Heart left ventricle (tissue), 16 donors: ENCODE measurements at places on chromosomes 1 and 21.

DNA sequence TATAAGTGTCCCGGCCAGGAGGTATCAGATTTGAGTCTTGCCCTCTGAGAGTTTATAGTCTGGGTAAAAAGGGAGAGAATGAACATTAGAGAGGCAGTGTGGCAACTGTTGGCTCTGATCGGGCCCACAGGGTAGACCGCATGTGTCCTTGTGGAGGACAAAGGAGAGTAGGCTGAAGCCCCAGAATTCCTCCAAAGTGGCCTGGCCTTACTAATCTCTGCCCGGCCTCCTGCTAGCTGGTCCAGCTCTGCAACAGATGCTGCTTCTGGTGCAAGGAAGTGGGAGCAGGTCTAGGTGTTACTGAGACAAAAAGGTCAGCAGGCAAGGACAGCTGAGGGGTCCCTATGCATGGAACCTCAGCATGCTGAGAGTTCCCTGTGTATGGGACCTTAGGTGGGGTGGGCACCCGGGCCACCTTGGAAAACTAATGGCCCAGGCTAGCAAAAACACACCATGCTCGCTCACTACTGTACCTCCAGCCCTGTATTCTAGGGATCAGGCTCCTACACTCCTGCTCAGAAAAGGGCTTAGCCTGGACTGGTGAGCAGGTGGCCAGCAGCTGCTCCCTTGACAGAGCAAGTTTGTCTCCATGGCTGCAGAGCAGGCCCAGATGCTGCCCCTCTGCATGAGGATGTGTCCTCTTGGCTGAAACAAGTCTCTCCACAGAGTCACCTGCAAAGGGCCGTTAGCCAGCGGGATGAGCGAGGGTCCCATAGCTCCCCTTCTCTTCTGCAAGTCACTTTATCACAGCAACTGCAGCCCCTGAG lies 30.3 kb upstream of the RGS16 start:
- no peaks in the 10 kb centered on the region for H3K36me3 ChIP-seq
- H3K27me3 ChIP-seq: no peaks in the 10 kb centered on the region
- DNase-seq: no peak
- H3K4me1 ChIP-seq: peaks cover 5% of the 10 kb centered on the region
- no peak overlapping the region for H3K27ac ChIP-seq
- H3K4me3 ChIP-seq: no peak overlapping the region

- H3K27ac ChIP-seq: no peak overlapping the region
- DNase-seq: no peak
- no peak overlapping the region for H3K4me3 ChIP-seq
Observed at GRCh38 chr1:175155473-175155856, 37.1 kb downstream of the KIAA0040 start.

GRCh38 chr1:170929835-170930554 lies 5.3 kb upstream of the MROH9 start:
- H3K27ac ChIP-seq: peak overlapping the region; percentile 33
- H3K36me3 ChIP-seq: no peaks in the 10 kb centered on the region
- no peak overlapping the region for H3K4me3 ChIP-seq

GRCh38 chr21:27740084-27740483 lies 773.2 kb upstream of the ADAMTS5 start:
- H3K4me3 ChIP-seq: no peak overlapping the region
- H3K27ac ChIP-seq: no peak overlapping the region
- no peaks in the 10 kb centered on the region for H3K36me3 ChIP-seq
- DNase-seq: no peak
- no peaks in the 10 kb centered on the region for H3K27me3 ChIP-seq

GRCh38 chr21:35995522-35996088 lies 64.7 kb downstream of the SETD4 start:
- H3K27me3 ChIP-seq: no peaks in the 10 kb centered on the region
- H3K36me3 ChIP-seq: no peaks in the 10 kb centered on the region
- no peak for DNase-seq
- H3K27ac ChIP-seq: no peak overlapping the region

DNA sequence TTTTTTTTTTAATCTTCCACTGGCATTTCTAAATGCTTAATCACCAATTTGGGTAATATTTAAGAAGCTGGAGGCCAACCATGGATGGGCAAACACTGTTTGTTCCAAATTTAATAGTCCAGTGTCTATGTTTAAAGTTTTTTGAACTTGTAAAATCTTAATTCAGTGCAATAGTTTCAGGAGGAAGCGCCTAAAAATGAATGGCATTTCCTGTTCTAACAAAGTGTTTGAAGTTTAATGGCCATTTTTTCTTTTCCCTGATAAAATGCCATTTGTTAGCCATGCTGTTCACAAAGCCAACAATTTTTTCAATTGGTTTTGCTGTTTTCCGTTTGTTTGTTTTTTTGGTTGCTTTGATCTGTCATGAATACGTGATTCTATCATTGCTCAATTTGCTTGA lies 552.1 kb downstream of the LMO4 start:
- no peak overlapping the region for H3K4me3 ChIP-seq
- H3K4me1 ChIP-seq: no peaks in the 10 kb centered on the region
- no peaks in the 10 kb centered on the region for H3K27me3 ChIP-seq
- DNase-seq: no peak

GRCh38 chr1:39163469-39163868 lies 41.0 kb upstream of the MACF1 start:
- DNase-seq: no peak
- H3K36me3 ChIP-seq: no peaks in the 10 kb centered on the region
- no peak overlapping the region for H3K27ac ChIP-seq

DNA sequence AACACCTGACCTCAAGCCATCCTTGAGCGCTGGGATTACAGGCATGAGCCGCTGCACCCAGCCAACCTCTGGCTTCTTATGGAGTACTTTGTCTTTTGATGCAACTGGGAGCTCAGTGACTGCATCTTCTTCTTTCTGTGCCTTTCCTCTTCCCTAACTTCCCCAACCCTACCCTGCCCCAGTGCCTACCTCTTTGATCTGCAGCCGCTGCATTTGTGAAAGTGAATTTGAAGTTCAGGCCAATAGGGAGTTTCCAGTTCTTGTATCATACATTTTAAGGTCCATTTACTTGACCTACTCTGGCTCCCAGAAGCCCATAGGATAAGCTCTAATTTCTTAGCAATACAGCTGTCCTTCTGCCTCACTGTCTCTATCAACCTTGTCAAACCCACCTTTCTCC lies 52.2 kb downstream of the KCNC4 start:
- H3K27me3 ChIP-seq: no peaks in the 10 kb centered on the region
- no peak for DNase-seq
- H3K4me3 ChIP-seq: no peak overlapping the region
- H3K4me1 ChIP-seq: no peaks in the 10 kb centered on the region

DNA sequence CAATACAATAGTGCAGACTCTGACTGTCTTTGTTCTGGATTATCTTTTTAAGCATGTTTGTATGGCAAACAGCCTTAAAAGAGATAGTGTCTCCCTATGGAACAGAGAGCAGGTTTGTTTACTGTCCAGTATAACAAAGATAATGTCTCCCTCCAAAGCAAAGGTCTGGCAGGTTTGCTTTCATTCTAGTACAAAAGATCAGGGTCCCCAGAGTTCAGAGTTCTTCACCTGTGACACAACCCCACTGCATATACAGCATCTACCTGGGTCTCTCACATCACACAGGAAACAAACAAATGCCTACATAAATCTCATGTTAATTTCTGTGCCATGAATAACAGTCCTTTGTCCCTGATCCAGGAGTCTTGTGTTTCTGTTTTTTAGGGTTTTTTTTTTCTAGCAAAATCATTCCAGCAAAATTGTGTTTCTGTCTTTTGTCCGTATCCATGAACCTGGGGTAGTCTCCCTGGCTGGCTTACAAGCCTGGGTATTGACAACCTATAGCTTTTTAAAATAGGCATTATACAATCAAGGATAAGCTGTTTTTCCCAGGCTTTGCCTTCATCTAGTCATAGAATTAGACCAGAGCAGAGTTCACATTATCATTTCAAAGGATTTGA lies 89.4 kb upstream of the PTBP2 start:
- no peaks in the 10 kb centered on the region for H3K4me1 ChIP-seq
- H3K27me3 ChIP-seq: no peaks in the 10 kb centered on the region
- H3K27ac ChIP-seq: no peak overlapping the region
- H3K4me3 ChIP-seq: no peak overlapping the region
- no peaks in the 10 kb centered on the region for H3K36me3 ChIP-seq

DNA sequence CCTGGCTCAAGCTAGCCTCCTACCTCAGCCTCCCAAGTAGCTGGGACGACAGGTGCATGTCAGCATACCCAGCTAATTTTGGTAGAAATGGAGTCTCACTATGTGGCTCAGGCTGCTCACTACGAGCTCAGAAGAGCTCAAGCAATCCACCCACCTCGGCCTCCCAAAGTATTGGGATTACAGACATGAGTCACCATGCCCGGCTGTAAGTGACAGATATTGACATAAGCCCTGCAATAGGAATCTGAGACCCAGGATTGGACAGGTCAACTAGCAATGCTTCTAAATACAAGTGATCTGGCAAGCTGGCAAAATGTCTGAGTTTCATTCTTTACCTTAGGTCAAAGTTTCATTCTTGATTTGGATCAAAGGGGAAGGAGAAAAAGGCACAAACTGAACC lies 40.5 kb upstream of the H6PD start:
- DNase-seq: no peak
- H3K4me3 ChIP-seq: no peak overlapping the region
- no peak overlapping the region for H3K27ac ChIP-seq
- H3K36me3 ChIP-seq: no peaks in the 10 kb centered on the region
- peaks cover 1% of the 10 kb centered on the region for H3K27me3 ChIP-seq

- peak overlapping the region; percentile 86 for H3K4me3 ChIP-seq
- H3K4me1 ChIP-seq: peaks cover 17% of the 10 kb centered on the region
- no peaks in the 10 kb centered on the region for H3K36me3 ChIP-seq
- H3K27me3 ChIP-seq: no peaks in the 10 kb centered on the region
- H3K27ac ChIP-seq: peak overlapping the region; percentile 91
Observed at GRCh38 chr1:147600119-147601111, 59.1 kb downstream of the BCL9 start.

DNA sequence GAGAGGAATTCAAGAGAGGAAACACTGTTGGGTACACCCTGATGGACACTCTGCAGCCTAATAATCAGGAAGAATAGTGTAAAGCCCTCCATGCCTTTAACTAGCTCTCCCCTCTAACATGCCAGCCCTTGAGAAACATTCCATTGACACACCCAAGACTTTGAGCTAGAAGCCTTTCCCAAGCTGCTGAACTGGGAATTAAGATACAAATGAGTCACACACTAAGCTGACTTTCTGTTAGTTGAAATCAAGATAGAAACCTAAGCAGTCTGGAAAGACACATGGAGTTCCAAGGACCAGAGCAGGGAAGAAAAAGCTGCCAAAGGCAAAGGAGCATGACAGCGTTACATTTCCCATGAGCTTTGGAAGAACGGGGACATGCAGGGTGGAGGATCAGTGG lies 380.8 kb downstream of the NPHP4 start:
- H3K36me3 ChIP-seq: no peaks in the 10 kb centered on the region
- no peaks in the 10 kb centered on the region for H3K4me1 ChIP-seq
- DNase-seq: no peak
- H3K4me3 ChIP-seq: no peak overlapping the region
- H3K27ac ChIP-seq: no peak overlapping the region
- peaks cover 10% of the 10 kb centered on the region for H3K27me3 ChIP-seq

DNA sequence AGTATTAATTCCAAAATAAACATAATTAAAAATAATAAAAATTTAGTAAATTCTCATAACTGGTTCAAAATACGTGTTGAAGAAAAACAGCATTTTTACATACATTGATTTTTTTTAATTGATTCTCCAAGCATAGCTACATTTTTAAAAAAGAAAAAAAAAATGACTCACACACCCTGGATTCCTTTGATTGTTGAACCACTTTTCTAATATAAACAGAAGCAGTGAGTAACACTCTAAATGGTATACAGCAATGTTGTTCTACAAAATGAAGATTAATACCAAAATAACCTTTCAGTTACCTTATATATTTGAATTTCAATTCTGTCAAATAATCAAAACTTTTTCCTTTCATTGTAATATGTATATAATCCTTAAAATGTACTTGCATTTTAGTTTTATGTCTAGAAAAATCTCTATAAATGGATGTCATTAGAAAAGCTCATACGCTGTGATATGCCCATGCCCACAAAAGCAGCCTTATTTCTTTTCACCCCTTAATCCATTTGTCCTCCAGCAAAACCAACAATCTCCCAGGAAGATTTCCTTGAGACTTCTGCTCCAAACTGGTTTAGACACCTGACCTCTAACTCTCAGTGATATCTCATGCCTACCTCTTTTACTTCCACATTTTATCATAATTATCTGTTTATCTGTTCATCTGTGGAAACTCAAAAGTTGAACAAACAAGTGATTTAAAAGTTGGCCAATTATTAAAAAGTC lies 246.4 kb upstream of the NR5A2 start:
- H3K27ac ChIP-seq: no peak overlapping the region
- H3K27me3 ChIP-seq: no peaks in the 10 kb centered on the region
- no peak overlapping the region for H3K4me3 ChIP-seq
- H3K4me1 ChIP-seq: no peaks in the 10 kb centered on the region

DNA sequence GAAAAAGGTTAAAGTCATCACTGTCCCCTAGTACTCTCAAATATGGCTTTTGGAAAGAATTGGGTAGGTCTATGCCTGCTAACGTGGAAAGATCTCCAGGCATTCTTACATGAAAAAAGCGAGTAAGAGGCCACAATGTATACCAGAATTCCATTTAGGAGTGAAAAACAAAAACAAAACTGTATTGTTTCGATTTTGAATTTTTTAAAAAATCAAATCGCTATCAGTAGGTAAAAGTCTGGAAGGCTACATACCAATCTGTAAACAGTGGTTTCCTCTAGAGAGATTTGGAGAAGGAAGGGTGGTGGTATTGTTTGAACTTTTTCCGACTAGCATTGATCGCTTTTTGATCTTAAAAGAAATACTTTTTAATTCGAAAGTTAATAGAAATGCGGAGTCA lies 55.9 kb downstream of the RRAGC start:
- peaks cover 15% of the 10 kb centered on the region for H3K27me3 ChIP-seq
- no peaks in the 10 kb centered on the region for H3K36me3 ChIP-seq
- H3K27ac ChIP-seq: no peak overlapping the region
- peaks cover 3% of the 10 kb centered on the region for H3K4me1 ChIP-seq
- no peak for DNase-seq
- H3K4me3 ChIP-seq: peak overlapping the region; percentile 35

GRCh38 chr1:98557895-98558294 lies 103.6 kb upstream of the SNX7 start:
- no peak overlapping the region for H3K27ac ChIP-seq
- no peaks in the 10 kb centered on the region for H3K4me1 ChIP-seq
- no peaks in the 10 kb centered on the region for H3K36me3 ChIP-seq
- no peaks in the 10 kb centered on the region for H3K27me3 ChIP-seq
- no peak for DNase-seq
